ENCODE measurements at places on chromosomes 2 and 18. TPM values are rescaled to one million over a fixed set of nuclear protein-coding genes. Genes with fewer than 3 reads are reported as not detected.

DNA sequence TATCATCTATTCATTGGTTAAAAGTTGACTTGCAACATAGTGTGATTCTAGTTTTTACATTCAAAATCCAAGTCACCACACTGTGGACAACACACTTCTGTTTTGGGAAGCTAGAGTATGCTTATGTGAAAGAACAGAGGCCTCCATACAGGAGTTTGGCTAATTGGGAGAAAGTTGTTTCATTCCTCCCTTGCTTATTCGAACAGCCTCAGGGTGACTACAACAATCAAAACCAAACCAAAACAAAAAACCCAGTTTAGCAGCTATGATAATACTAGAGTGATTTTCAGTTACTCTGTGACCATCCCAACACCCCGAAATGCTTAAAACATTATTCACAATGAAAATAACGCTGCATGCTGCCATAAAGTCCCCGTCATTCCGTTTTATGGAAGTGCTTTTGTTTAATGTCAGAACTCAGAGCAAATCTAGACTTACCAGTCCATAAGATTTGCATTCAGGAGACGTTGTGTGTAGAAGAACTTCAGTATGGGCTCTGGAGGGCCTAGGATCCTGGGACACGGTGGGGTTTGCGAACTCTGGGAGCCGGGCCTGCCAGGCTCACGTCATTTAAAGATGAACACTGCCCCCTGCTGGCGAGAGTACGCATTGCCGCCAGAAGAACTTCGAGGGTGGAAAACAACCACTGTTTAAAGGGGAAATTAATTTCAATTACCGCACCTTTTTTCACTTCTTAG, 111.4 kb downstream of the FTCDNL1 start:
- DNase-seq: peak; percentile 68

DNA sequence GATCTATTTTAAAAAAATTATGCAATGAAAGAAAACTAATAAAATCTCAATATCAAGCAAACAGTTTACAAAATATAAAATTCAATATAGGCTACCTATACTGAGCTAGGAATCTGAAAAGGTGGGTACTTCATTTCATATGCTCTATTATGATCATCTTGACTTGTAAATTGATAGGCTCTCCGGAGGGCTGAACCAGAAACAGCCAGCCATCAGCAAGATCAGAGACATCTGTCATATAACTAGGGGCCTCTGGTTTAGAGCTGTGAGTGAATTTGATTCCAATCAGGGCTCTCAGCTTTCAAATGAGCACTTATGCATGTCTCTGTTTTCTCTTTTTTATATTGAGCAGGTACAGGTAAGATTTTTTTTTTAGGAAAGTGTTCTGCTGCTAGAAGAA, 114.2 kb downstream of the SPHKAP start:
- no peak for DNase-seq

DNA sequence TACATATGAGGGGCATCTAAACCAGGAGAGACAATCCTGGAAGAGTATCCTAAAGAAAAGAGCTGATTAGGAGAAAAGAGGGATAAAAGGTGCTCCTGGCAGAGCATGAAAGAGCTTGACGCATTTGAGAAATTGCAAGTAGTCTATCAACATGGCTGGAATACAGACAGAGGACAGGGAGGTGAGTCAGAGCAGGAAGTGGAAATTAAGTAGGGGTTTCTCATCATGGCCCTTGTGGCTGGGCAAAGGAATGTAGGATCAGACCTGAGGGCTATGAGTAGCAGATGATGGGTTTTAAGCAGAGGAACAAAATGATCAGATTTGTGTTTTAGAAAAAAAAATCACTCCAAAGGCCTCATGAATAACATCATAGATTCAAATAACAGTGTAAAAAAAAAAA, 49.2 kb upstream of the UGP2 start:
- DNase-seq: no peak

DNA sequence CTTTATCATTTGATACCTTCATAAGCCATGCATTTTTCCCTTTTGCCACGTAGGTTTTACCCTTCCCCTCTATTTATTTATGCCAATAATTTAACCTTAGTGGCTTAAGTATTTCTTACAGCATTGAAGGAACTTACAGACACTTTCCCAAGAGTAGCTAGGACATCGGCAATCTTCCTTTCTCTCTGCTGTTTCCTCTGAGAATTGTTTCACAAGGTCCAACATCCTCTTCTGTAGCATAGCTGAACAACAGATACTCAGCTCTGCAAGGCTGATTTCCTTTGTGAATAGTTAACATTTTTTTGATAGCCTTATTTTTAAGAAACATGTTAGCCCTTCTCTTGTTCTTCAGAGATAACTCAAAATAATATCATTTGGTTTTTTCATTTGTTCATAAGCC, 1.1 kb upstream of the GCA start:
- no peak for DNase-seq

Gene PKDCC
- 176 TPM for total RNA-seq

Gene ITGAV
- total RNA-seq: 129 TPM

DNA sequence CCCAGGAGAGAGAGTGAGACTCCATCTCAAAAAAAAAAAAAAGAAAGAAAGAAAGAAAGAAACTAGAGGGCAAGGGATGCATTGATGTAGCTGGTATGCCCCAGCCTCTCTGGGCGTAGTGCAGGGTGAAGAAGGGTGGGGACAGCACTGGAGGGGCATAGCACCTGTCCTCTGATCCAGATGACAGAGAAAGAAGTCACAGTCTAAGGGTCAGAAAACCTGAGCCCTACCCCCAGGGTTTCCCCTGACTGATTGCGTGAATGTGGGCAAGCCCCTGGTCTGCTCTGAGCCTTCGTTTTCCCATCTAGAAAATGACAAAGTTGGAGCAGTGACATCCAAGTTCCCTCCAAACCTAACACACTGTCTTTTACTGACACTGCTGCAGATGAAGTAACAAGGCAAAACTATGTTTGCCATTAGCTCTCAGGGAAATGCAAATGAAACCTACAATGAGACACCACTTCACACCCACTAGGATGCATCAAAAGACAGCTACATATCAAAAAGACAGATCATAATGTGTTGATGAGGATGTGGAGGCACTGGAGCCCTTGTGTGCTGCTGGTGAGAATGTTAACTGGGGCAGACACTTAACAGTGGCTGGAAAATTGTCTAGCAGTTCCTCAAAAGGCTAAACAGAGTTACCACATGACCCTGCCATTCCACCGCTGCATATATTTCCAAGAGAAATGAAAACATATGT, 19.5 kb upstream of the YWHAQ start:
- DNase-seq: no peak

Gene GPBAR1
- total RNA-seq: 0.45 TPM

- no peak for DNase-seq
Measured at GRCh38 chr18:48787203-48788151, 163.3 kb downstream of the SMAD7 start.

DNA sequence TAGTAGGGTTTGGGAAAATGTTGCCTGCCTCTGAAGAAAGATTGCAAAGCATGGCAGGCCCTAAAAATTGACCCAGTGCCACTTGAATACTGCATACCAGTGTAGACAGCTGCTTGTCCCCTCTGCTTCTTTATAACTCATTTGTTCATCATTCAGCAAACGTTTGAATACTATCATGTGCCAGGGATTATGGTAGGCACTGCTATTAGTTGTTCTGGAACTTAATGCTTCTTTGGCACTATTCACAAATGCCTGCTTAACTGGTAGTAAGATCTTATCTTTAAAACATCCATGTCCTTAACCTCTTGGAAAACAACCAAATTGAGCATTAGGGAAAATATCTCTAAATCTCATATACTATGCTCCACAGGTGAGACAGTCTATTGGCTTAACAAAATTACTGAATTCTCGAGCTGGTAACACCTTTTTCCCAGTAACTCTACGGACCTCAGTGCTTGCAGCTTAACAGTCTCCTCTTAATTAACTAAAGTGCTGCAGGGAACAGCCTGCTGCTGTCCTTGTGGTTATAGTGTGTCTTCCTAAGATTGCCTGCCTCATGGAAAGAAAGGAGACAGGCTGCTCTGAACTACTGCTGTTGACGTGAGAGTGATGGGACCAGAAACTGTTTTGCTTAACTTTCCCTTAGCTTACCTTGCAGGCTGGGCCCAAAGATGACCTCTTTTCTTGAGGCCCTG, 93.2 kb downstream of the MIB1 start:
- no peak for DNase-seq

GRCh38 chr2:238954841-238955591, 107.1 kb downstream of the TWIST2 start:
- peak; percentile 52 for DNase-seq

GRCh38 chr2:214193943-214194342, 216.9 kb upstream of the VWC2L start:
- DNase-seq: no peak

GRCh38 chr2:70942396-70943204, 6.9 kb downstream of the ATP6V1B1 start:
- peak; percentile 66 for DNase-seq

- DNase-seq: peak; percentile 78
Measured at GRCh38 chr2:60213865-60214625, 339.4 kb downstream of the BCL11A start.

- no peak for DNase-seq
Measured at GRCh38 chr2:61021228-61021660, 3.2 kb upstream of the PUS10 start.

- DNase-seq: no peak
Measured at GRCh38 chr2:157726946-157727345, 98.3 kb upstream of the ACVR1C start.

Gene TRIM43B
- not detected for total RNA-seq

DNA sequence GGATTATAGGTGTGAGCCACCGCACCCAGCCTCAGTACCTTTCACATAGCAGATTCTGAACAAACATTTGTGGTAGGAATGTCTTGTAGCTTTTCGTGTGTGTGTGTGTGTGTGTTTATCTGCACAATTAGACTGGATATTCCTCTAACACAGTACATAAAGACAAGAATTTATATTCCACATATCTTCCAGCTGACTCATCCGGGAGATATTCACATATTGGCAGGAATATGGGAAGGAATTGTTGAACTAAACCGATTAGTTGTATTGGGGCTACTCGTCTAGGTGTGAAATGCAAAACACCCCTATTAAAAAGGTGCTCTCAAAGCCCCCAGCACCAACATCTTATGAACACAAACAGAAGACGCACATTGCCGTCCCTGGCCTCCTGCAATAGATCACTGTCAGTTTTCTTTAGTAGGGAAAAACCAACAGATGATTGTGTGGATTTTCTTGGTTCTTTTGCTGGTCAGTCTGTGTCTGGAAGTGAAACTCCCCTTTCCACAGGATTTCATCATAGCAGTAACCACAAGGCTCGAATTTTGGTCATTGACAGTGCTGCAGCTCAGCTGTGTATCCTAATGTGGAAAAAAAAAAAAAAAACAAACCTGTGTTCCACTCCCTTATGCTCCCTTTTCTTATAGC, 208.5 kb upstream of the ACVR2A start:
- DNase-seq: no peak

GRCh38 chr2:182826064-182826463, 40.4 kb downstream of the FRZB start:
- DNase-seq: no peak

DNA sequence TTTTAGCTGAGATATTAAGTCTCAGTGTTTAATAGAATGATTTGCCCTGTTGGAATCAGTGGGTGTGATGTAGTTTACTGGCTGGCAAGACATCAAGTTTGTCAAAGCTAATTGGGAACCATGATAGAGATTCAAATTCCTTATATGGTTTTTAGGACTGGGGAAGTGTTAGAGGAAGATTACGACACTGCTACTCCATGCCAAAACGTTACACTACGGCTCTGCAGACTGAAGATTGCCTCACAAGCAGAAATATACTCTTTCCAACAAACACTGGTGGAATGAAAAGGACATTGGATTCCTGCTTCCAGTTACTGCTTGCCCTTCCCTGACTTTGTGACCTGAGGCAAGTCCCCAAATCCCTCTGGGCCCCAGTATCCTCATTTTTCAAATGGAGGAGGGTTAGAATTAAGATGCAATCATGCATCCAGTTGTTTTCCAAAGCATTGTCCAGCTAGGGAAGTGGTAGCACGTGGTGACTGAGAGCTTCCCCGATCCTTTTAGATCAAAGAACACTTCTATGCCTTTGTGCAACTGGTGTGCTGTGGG, 147.6 kb downstream of the CDC42EP3 start:
- no peak for DNase-seq

Gene LMAN2L
- total RNA-seq: 7.0 TPM

DNA sequence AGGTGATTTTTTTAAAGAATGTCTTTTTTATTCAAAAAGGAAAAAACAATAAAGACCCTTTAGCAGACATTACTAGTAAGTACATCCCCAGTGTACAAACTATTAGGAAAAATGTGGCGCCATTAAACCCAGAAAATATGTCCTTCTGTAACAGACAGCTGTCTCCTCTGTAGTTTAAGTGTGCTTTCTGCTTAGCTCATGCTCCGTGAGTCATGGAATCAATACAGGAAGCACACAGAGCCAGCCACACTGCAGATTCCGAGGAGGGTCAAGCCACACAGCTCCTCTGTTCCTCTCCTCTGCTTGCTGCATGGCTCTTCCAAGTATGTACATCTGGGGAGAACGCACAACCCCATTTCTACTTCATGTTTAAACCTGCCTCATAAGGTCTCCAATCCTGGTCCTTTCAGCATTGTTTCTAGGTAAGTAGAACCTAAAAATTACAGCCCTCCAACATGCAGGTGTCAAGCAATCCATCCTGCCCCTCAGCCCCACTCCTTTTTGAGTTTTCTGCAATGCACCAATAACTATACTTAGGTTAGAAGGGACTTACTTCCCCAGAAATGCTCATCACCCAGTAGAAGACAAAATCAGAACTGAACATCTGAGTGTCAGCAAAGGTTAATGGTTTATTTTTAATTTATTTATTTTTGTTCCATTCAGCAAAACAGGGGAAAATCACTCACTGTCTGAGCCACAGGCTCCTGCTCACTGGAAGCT, 37.5 kb downstream of the ACVR1 start:
- DNase-seq: peak; percentile 39

GRCh38 chr2:15170070-15170775, 390.9 kb downstream of the NBAS start:
- peak; percentile 21 for DNase-seq

DNA sequence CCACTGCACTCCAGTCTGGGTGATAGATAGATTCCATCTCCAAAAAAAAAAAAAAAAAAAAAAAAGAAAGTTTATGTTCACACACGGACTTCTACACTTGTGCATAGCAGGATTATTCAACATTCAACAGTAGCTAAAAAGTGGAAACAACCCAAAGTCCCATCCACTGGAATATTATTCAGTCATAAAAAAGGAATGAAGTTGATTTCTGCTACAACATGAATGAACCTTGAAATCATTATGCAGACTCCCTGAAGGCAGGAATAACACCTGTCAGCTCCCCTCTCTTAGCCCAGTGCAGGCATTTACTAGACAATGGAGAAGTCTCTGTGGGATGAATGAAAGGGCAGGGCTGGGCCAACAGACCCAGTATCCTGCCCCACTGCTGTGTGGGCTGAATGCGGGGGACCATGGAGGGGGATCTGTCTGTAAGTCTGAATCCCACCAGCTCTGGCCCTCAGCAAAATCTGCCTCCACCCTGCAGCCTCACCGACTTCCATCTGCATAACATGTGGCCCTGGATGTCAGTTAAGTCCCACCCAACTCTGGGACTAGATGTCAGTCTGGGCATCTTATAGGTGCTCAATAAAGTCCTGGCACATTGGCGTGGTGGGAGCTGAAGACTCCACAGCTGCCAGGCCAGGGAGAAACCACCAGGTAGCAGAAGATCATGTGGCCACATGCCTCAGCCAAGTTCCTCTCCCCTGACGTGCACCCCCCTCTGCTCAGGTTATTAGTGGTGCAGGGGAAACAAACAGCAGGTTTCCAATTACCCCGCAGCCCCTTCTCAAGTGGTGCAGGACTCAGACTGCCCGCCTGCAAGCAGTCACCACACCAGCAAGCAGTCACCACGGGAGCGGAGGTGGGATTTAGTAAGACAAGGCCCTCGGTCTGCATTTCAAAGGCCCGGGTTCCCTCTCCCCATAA, 8.9 kb downstream of the ZFP36L2 start:
- peak; percentile 68 for DNase-seq

All from stomach (tissue), 19 donors.